Left renal cortex interstitium (tissue), 4 donors: ENCODE measurements at places on chromosomes 7 and 10.

DNA sequence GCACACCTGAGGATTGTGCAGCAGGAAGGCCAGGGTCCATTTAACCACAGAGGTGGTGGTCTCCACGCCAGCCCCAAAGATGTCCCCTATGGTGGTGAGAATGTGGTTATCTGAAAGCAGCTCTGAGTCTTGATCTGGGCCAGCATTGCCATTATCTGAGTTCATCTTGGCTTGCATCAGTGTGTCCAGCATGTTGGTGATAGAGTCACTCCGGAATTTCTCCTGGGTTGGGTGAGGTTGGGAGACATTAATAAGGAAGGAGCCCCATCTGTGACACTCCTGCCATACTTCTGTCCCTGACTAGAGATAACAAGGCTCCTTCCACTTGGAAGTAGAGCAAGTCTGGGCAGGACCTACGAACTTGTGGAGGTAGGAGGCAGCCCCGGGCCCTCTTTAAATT, 4.2 kb downstream of the CYP17A1 start:
- DNase-seq, result no peak

DNA sequence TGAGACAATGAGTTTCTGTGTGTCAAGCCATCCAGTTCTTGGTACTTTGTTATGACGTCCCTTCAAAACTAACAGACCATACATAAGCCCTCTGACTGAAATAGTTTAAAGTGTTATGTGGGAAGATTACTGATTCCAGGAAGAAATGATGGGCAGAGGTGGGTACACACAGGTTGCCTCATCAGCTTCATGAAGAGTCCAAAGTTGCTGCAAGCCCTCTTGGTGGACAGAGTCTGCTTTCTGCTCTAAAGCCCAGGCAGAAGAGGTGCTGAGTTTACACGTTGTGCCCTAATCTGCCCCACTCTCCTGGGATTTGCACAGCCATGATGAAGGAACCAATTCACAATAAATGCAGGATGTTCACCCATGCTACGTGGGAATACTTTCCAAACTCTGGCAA, 187.4 kb downstream of the PARD3 start:
- no peak for DNase-seq

DNA sequence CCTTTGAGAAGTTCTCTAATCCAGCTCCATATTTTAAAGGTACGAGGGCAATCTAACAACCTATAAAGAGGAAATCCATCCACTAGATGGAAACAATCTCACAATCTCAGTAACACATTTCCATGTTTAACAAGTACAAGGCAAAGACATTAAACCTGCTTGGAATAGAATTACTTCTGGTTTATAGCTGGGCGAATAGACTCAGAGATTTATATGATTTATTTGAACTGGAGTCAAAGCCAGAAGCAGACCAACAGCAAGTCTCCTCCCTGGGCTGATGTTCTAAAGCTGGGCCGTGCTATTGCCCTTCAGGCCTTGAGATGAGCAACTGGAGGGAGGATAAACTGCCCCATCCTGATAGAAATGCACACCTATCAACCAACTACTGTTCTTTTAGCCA, 25.3 kb downstream of the SLC26A3 start:
- DNase-seq, result no peak

DNA sequence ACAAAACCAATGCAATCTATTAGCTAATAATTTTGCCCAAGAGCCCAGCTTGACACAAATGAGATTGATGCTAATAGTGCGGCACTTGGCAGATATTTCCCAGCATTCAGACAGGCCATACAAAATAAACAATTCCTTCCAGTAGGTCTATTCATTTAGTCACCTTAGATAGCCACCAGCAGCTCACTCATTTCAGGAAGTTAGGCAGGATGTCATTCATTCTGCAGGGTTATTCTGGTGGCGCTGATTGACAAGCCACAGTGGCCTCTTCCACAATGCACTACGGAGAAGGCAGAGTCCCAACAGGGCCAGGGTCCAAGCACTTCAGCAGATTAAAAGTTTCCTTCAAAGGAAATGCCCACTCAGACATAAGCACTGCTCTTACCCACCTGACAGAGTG, 55.8 kb downstream of the PIK3AP1 start:
- no peak for DNase-seq

GRCh38 chr7:147611431-147611830, 979.1 kb upstream of the C7orf33 start:
- DNase-seq, result no peak

DNA sequence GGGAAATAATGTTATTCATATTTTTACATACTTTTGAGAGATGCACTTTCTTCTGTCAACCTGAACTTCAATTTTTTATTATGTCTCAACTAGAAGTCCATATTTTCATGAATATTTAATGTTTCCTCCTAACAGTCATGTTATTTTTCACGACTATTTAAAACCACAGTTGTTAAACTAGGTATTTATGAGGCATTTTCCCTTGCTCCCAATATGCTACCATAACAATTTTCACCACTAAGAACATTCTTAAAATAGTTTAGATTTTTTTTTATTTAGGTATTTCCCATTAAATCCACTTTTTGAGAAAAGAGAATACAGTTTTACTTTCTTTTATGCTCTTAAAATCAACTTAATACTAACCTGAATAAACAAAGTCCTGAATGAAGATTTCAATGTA, 89.4 kb downstream of the JAZF1 start:
- no peak for DNase-seq

- no peak for DNase-seq
Observed at GRCh38 chr10:83952314-83952713, 187.0 kb upstream of the GHITM start.

- DNase-seq, result no peak
Observed at GRCh38 chr10:42942279-42942950, 134.5 kb upstream of the RET start.

GRCh38 chr7:17142831-17143541, 155.5 kb upstream of the AHR start:
- no peak for DNase-seq

GRCh38 chr10:121305066-121305465, 293.2 kb downstream of the FGFR2 start:
- no peak for DNase-seq

GRCh38 chr10:15744217-15744865, 24.6 kb upstream of the ITGA8 start:
- DNase-seq, result no peak

DNA sequence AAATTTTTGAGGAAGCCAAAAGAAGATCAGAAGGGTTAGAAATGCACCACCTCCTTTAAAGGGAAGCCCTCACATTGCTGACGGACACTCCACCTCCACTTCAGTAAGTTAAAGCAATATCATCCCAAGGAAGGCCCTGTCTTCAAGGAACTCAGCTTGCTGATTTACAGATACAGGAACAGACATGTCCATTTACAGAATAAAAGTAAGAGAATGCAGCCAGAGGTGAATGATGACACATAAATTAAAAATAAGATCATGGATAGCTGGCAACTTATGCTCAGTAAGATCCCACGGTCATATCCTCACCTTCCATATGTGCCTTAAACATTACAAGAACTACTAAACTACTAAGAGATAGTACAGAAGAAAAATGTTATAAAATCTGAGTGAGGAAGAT, 20.4 kb downstream of the GRB10 start:
- DNase-seq, result no peak

DNA sequence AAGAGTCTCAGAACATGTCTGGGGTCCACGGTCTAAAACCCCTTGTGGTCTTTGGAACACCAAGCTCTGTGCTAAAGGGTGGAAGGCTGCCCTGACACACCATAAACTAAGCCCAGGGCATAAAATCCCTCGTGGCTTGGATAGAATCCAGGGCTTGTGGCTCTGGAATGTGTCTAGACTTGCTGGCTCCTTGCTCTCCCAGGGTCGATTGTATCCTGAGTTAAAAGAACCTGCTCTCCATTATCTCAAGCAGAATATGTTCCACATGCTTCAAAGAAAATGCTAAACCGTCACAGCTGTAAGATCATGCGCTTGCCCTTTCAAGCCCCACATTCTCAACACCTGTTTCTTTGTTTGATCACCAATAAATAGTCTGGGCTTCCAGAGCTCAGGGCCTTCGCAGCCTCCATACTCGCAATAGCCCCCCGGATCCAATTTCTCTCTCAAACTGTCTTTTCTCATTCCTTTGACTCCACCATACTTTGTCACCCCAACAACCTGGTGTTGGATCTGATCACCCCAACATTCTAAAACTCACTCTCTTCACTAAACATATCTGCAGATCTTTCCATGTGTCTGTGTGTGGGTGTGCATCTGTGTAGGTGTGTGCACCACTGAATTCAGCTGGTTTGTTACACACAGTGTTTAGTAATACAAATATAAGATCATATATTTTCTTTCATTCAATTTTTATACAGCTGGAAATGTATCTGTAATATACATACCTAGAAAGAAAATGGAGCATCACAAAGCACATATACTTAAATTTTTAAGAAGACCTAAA, 238.5 kb downstream of the ZMYND11 start:
- DNase-seq, result no peak

DNA sequence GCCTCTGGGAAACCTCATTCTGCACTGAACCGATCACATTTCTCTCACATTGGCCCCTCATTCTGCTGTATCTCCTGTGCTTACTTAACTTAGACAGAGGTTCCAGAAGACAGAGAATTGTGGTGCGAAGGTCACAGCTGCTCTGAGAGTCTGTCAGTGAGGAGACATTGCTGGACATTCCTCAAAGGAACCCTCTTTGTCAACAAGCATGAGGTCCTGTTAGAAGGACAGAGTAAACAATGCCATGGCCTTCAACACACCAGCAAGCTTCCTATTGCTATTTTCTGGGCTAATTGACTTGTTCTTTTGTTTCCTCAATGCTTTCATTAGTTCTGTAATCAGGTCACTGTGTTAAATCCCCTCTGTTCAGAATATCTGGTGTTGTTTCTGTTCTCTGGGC, 109.3 kb upstream of the FZD8 start:
- no peak for DNase-seq

DNA sequence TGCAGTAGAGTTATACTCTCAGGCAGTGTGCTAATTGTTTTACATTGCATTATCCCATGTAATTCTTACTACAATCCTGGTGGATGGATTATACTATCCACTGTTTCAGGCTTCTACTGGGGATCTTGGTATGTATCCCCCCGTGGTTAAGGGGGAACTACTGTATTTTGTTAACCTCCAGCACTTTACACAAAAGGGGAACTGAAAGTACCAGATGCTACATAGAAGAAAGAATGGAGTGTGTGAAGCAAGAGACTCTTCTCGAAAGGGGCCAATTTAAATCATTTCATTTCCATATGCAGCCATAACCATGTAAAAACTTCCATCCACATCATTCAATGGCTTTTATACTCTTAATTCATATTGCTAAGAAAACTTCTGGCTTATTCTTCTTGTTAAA, 69.4 kb downstream of the C1GALT1 start:
- no peak for DNase-seq

DNA sequence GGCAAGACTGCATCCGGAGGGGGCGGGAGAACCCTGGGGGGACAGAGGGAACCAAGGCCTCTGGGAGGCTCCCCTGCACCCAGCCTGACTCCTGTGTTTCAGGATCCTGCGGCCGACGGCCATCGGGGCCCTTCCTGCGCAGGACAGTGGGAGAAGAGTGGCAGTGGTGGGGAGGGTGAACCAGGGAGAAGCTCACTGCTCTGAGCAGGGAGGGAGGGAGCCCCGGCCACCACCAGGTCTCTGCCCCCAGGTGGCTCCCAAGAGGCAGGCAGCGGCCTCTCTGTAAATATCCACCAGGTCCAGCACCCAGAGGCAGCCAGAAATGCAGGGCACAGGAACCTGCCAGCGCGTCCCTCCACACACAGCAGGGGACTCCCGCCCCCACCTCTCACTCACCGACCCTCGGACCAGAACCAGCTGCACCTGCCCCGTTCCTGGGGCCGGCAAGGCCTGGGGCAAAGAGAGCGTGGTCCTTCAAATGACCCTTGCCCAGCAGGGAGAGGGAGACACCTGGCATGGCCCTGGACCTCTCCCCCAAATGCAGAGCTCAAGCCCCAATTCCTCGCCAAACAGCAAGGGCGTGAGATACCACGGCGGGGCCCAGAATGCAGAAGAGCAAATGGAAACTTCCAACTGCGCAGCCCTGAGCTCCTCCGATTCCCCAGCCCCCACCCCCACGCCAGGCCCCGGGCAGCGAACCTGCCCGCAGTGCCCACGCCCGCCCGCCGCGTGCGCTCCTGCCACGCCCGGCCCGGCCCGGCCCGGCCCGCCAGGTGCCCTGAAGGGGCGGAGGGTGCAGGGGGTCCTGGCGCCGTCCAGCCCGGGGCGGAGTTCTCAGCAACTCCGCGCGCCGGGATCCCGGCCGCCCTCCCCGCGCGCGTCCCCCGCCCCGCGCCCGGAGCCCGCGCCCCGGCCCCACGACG, 805 bp downstream of the RASGEF1A start:
- no peak for DNase-seq

DNA sequence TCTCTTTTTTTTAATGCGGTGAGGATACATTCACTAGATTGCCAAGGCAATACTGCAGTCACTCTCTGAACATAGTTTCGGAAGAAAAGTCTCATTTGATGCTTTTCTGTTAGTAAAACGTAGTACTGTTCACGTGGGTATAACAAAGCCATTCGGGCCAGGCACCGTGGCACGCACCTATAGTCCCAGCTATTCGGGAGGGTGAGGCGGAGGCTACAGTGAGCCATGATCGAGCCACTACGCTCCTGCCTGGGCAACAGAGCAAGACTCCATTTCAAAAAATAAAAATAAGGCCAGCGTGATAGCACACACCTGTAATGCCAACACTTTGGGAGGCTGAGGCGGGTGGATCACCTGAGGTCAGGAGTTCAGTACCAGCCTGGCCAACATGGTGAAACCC, 24.6 kb downstream of the SNX8 start:
- DNase-seq, result no peak

DNA sequence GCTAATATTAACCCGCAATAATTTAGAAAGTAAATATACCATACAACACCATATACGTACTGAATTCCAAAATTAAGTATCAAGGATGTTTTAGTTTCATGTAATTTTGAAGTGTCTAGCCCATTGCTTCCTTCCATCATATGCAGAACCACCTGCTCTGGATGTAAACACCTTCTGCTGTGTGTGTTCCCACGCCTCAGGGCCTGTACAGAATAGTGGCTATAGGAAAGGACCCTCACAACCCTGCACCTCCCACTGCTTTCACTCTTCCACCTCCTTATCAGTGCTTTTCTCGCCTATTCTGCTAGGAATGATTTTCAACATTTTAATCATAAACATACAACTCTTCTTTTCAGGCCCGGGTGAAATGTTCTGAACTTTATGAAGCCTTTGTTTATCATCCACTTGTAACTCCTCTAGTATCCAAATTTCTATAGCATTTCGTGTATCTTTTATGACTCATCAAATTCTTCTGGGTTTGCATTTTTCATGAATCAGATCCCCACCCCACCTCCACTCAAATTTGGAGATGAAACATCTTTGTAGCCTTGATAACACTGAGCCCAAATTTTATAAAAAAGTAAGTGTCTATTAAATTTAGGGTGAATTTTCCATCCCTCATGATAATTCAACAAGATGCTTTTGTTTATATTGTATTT, 1106.8 kb upstream of the C7orf33 start:
- DNase-seq, result no peak

GRCh38 chr7:17099083-17099973, 199.1 kb upstream of the AHR start:
- DNase-seq, result no peak

DNA sequence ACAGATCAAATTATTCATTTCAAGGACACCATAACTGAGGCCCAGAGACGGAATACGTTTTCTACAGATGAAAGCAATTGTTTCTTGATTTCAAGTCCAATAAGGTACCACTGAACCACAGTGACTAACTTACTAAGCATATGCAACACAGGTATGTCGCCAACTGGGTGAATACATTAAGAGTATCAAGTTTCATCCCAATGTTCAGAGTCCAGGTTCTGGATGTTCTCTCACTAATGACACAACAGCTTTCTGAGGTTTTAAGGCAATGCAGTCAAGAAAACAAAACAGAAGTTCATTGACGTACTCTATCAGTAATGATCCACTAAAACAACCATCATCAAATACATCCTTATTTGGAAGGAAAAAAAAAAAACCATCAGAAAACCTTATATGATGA, 35.8 kb downstream of the NSUN6 start:
- DNase-seq, result no peak
